ENCODE measurements at places on chromosomes 4 and X. TPM values are rescaled to one million over a fixed set of nuclear protein-coding genes. Genes with fewer than 3 reads are reported as not detected.

Gene ZCCHC18
- 1.8 TPM for total RNA-seq

Gene UGT2B15
- total RNA-seq: not detected

Gene PNMA3
- 9.4 TPM for total RNA-seq

Gene PNMA6F
- total RNA-seq: not detected

Gene DUX4
- not detected for total RNA-seq

DNA sequence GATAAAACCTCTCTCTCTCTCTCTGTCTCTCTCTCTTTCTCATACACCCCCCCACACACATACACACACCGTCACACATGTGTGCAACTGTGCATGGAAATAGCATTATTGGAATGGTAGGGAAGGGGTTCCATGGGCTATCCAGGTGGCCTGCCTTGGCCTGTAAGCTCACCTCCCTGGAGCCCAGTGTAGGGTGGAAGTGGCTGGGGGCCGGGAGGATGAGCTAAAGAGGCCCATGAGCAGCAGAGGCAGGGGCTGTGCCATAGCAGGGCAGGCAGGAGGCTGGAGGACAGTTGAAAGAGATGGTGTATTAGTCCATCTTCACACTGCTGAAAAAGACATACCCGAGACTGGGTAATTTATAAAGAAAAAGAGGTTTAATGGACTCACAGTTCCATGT is 74.2 kb downstream of the CYTL1 start:
- no peak for DNase-seq
- H3K4me1 ChIP-seq: no peaks in the 10 kb centered on the region
- no peak overlapping the region for H3K27ac ChIP-seq
- no peaks in the 10 kb centered on the region for H3K27me3 ChIP-seq
- no peaks in the 10 kb centered on the region for H3K36me3 ChIP-seq

- peak; percentile 30 for DNase-seq
- H3K36me3 ChIP-seq: peaks cover 11% of the 10 kb centered on the region
- H3K4me1 ChIP-seq: no peaks in the 10 kb centered on the region
- H3K27me3 ChIP-seq: peaks cover 56% of the 10 kb centered on the region
- no peak overlapping the region for H3K27ac ChIP-seq
These were observed 4.7 kb downstream of the NKX1-1 start for GRCh38 chr4:1401409-1402020.

GRCh38 chrX:138001226-138001625 is 435.3 kb downstream of the ZIC3 start:
- no peaks in the 10 kb centered on the region for H3K36me3 ChIP-seq
- H3K27me3 ChIP-seq: no peaks in the 10 kb centered on the region
- peaks cover 6% of the 10 kb centered on the region for H3K4me1 ChIP-seq
- H3K4me3 ChIP-seq: no peak overlapping the region

DNA sequence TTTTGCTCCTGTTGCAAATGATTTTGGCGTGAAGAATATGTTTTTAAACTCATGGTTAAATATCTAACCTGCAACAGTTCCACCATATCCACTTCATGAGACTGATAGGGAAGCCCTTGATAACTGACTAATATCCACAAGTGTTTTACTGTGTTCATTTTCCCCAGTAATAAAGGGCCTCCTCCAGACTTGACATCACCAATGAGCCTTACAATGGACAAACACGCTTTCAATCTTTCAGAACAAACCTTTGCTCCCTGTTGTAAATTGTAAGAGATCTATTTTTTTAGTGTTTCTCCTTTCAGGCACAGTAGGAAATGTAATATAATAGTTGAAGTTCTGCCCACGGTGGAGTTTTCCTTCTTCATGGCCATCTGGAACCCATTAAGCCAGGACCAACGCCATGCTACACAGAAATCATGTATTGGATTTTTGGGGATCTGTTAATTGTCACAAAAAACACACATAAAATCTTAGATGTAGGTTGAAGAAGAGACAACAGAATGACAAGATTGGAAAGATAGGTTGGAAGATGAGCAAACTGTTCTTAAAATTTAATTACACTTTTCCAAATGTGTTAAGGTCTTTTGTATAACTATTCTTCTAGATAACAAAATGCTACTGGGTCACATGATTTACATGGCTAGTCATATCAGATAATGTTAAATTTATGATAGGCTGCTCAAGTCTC is 1030.1 kb downstream of the FSTL5 start:
- no peak overlapping the region for H3K27ac ChIP-seq
- H3K36me3 ChIP-seq: no peaks in the 10 kb centered on the region
- no peaks in the 10 kb centered on the region for H3K4me1 ChIP-seq
- H3K27me3 ChIP-seq: no peaks in the 10 kb centered on the region
- H3K4me3 ChIP-seq: no peak overlapping the region
- no peak for DNase-seq

DNA sequence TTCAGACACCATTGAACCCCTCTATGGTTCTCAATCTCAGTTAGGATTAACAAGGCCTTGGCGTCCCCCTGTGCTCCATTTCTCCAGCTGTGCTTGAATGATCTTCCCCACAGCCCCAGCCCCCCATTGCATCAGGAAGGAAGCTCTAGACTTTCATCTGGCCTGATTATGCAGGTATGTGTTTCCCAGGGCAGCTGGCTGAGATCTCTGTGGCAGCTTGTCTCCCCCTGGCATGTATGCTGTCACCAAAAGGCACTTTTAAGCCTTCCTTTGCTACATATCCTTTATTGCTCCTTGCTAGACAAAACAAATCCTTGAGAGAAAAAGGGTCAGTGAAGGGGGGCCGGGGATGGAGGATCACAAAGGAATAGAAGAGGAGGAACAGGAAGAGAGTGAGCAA is 1056.0 kb upstream of the SLIT2 start:
- peak; percentile 77 for DNase-seq
- peaks cover 10% of the 10 kb centered on the region for H3K4me1 ChIP-seq
- H3K27me3 ChIP-seq: no peaks in the 10 kb centered on the region
- H3K36me3 ChIP-seq: 0 out of 2 replicates have a peak, but pooled peaks cover 4% of the 10 kb centered on the region
- H3K4me3 ChIP-seq: peak overlapping the region; percentile 40

DNA sequence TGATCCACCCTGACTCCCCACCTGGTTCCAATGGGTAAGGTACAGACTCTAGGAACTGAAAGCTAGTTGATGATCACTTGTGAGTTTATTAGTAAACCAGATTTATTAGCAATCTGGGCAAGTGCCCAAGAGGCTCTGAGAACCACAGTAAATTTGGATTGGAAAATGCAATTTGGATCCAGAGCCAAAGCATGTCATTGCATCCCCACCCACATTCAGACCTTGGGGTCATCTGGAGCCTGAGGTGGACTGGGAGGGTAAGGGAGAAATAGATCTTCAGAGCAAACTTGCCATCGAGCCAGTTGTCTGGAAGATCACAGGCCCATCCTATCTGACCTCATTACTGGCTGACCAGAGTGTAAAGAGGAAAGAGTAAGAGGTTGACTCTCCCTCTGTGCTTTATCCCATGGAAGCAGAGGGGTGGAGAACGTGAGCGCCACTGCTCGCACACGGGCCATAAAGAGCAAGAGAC is 78.7 kb upstream of the RASGEF1B start:
- no peak for DNase-seq
- no peaks in the 10 kb centered on the region for H3K36me3 ChIP-seq
- no peak overlapping the region for H3K4me3 ChIP-seq
